ENCODE measurements at places on chromosomes 2 and 18. TPM values are rescaled to one million over a fixed set of nuclear protein-coding genes. Genes with fewer than 3 reads are reported as not detected.

SPP2 gene
- not detected for total RNA-seq

PRPF40A gene
- total RNA-seq: 127 TPM

APCDD1 gene
- total RNA-seq: not detected

GKN1 gene
- total RNA-seq: not detected

MITD1 gene
- total RNA-seq: 57.4 TPM
